ENCODE measurements at places on chromosomes 12 and 14.

DNA sequence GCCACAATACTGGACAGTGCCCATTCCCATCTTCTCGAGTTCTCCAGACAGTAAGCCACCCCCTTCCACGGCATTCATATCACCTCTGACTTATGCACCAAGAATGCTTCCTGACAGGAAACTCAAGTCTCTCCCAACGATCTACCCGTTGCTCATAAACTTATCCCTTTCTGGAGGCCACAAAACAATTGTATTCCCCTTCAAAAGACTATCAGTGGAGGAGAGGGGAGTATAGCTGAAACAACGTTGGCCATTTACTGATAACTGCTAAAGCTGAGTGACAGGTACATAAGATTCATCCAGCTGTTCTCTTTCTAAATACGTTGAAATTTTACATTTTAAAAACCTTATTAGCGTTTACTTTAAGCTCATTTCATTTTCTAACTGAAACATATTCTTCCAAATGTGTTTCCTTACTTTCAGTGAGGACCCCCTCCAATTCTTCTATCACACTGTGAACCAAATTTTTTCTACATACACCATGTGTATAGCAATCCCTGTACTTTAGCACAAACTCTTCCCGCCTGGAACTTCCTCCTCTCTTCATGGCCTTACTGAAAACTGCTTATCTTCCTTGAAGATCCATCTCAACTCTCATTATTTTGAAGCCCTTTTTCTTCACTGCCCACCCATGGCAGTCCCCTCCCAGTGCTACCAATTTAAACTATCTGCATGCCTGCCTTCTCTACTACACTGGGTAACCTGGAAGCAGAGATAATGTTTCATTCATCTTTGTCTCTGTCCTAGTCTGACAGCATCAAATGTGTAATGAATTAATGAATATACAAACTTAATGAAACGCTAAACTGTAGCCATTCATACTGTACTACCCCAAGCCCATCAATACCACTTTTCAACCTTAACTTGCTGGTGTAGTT lies 28.8 kb downstream of the ATXN2 start:
- no peak for DNase-seq

- no peak for DNase-seq
Observed at GRCh38 chr12:65415826-65416225, 137.3 kb downstream of the MSRB3 start.

GRCh38 chr12:79776111-79776510 lies 85.3 kb upstream of the PAWR start:
- no peak for DNase-seq

DNA sequence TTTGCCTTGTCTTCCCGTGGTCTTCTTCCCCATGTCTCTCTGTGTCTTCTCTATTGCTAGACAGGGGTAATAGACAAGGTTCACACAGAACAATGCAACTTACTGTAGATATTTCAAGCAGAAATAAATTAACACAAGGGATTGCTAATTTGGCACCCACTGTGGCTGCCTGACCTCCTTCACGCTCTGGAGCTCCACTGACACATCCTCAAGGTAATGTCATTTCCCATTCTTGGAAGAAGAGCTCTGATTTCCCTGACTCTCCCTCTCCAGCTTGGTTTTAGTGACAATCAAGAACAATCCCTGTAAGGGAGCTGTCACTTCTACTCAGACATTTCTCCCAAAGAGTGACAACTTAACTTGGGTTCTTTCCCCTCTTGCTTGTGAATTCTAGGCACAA lies 105.4 kb upstream of the NAP1L1 start:
- DNase-seq = no peak
